ENCODE measurements at places on chromosomes 4 and X.

DNA sequence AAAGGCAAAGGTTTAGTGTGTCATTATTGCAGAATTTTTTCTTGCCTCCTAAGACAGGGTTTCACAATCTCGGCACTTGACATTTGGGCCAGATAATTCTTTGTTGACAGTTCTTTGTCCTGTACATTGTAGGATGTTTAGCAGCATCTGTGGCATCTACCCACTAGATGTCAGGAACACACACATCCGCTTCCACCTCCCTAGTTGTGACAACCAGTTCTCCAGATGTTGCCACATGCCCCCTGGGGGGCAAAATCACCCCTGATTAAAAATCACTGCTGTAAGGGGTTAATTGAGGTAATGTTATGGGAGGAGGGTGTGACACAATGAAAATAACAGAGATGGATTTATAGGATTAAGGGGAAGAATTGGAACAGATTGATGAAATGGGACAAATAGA lies 75.3 kb downstream of the HMGB2 start:
- no peak for DNase-seq

DNA sequence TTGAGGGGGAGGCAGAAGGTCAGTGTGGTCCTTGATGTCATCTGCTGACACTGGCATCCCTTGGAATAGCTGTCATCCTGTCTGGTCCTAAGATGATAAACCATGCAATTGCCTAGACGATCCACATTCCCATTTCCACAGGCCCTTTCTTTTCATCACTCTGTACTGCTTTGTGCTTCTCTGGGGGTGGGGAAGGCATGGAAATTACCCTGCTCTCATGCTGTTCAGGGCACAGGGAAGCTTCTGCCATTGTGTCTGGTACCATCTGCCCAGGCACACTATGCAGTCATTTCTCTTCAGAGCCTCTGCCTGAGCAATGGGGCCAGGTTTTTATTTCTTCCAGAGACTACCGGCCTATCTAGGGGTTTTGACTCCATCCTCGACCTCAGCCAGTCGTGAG lies 49.7 kb upstream of the ELOVL6 start:
- no peak for DNase-seq

GRCh38 chrX:68842781-68843581 lies 14.2 kb downstream of the EFNB1 start:
- peak; percentile 59 for DNase-seq

- DNase-seq = no peak
Measured at GRCh38 chr4:176709417-176709816, 83.3 kb downstream of the VEGFC start.

- no peak for DNase-seq
Measured at GRCh38 chr4:184879271-184879670, 53.5 kb upstream of the ACSL1 start.

DNA sequence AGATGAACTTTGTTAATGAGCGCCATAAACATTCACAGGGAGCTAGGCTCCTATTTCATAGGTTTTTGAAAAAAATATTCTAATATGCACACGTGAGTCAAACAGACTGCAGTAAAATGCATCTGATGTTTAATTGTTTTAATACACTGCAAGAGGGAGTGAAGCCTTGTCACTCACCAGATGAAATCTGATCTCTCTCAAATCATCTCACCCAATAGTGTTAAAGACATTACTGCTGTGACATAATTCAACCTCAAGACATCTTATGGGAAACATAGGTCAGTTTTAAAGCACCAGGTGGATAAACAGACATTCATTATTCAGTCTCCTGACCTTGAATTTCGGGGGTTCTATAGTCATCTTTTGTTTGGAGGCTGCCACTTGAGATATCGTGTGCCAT lies 148.3 kb downstream of the MAML3 start:
- DNase-seq = peak; percentile 76

- no peak for DNase-seq
Measured at GRCh38 chrX:119041175-119041574, 31.6 kb upstream of the CT47C1 start.

DNA sequence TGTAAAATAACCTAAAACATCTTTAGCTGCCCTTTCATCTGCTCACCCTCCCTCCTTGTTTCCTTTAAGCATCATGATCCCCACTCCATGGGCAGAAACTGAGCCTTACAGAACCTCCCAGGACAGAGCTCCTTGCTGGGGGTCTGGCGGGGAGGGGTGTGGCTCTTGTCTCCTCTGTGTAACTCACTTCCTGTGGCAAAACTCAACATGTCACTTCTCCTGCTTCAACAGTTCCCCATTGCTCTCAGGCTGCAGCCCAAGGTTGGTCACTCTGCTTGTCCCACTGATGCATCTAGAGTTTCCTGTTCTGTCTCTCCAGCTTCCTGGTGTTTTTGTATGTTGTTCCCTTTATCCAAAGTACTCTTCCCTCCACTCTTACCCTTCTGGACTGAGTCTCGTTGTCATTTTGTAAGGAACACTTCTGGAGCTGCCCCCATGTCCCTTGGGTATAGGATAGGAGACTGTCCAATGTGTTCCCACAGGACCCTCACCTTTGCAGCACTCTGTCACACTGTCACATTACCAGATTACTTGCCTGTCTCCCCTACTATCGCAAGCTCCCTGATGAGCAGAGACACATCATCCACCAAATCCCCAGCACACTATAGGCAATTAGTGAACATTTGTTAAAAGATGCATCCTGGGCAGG lies 19.6 kb downstream of the TMEM31 start:
- DNase-seq = no peak

GRCh38 chrX:48461830-48462229 lies 8.2 kb downstream of the SLC38A5 start:
- no peak for DNase-seq

- DNase-seq = peak; percentile 60
Measured at GRCh38 chr4:139300431-139301112, 733 bp upstream of the NAA15 start.

GRCh38 chr4:5979981-5980380 lies 38.2 kb downstream of the C4orf50 start:
- peak; percentile 19 for DNase-seq

- DNase-seq = no peak
Measured at GRCh38 chrX:13502590-13502989, 66.8 kb upstream of the EGFL6 start.

DNA sequence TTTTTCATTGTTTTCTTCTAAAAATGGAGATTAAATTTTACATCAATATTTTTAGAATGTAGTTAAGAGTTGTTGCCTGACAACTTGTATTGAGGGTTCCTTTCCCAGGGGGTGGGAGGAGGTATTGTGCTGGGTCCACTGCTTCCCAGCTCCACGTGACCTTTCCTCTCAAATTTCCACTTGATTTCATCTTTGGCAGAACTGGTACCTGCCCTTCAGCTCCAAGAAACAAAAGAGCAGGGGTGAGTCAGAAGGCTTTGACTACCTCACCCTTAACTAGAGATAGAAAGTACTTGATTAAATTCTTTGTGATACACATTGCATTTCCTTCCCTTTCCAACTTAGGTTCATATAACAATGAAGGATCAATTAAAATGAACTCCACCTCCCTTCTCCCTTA lies 19.7 kb downstream of the TRIM2 start:
- peak; percentile 78 for DNase-seq

DNA sequence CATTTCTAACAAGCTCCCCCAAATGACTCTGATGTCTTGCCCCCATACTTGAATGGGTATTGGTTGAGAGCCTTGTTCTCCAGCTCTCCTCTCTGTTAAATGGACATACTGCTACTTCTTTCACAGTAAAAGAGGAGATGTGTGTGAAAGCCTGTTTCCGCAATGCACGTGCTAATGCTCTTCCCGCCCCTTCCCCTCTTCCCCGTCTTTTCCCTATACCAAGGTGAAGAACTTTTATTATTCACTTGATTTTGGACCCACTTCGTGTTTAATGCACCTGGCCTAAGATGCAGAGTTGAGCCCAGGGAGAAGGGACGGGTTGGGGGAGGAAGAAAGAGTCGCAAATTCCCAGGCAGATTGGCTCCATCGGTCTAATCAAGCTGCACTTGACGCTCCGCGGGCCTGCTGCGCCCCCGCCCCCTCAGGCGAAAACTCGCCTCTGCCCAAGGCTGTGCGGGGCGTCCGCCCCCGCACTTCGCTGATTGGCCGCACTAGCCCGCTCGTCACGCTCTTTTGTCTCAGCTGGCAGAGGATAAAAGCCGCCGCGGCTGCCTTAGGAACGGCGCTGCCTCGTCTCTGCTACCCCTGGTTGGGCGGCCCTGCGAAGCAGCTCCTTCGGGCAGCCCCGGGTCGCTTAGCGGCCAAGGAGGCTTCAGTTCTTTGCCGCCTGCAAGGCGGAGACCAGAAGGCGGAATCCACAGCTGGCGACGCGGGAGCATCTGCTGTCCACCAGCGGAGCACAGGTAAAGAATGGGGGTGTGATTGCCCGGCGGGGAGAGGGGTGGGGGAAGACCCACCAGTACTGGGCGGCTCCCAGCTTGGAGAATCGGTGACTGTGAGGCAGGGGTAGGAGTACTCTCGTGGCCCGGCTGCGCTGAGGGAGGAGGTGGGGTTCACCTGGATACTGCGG lies at the start of gene ZCCHC12:
Gene ZCCHC12, plus strand, starts transcription at position 562 of the 910 bp plus-strand sequence. CDS start 1,421 bp downstream, outside the sequence.
- peak; percentile 53 for DNase-seq

DNA sequence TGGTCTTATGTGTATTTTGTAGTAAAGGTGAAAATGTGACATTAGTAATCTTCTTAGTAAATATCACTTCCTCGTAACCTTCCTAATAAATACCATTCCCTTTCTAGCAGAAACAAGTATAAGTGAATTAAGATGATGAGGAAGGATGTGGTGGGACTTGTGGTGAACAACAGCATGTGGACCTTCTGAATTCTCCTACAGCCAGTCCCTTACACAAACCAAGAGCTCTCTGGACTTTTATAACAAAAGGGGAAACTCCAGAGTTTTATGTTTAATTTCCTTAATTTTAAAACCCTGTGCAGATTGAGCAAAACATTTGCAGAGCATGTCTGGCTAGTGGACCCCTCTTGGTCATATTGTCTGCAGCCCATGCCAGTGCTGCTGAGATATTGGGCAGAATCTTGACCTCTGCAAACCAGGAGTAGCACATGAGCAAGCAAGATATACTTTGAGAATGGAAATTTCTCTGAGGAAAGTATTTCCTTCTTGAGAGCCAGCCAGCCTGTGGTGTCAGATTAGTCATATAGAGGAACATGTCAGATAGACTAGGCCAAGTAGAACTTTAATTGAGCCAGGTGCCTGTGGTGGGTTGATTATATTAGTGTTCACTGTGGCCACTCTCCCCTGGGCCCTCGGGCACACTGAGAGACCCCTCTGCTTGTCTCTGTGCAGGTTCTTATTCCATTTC lies 328.2 kb downstream of the DKK2 start:
- no peak for DNase-seq

GRCh38 chrX:78946178-78946931 lies 1.2 kb downstream of the P2RY10 start:
- no peak for DNase-seq

GRCh38 chr4:53937918-53938317 lies 126.5 kb downstream of the CHIC2 start:
- DNase-seq = no peak

DNA sequence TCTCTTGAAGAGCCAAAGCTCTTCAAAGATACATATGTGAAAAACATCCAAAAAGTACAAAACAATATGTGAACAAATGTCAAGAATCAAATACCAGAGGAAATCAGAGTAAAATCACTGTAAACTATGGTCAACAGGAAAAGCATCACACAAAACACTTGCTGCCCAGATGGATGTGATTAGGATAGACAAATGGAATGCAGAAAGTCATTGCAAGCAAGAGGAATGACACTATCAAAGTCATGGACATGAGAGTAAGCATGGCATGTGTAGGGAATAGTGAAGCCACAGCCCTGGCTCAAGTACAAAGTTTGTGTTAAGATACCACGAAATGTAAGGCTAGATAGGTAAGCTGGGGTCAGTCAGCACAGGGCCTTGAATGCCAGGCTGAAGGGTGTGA lies 37.7 kb downstream of the CLDN2 start:
- no peak for DNase-seq

DNA sequence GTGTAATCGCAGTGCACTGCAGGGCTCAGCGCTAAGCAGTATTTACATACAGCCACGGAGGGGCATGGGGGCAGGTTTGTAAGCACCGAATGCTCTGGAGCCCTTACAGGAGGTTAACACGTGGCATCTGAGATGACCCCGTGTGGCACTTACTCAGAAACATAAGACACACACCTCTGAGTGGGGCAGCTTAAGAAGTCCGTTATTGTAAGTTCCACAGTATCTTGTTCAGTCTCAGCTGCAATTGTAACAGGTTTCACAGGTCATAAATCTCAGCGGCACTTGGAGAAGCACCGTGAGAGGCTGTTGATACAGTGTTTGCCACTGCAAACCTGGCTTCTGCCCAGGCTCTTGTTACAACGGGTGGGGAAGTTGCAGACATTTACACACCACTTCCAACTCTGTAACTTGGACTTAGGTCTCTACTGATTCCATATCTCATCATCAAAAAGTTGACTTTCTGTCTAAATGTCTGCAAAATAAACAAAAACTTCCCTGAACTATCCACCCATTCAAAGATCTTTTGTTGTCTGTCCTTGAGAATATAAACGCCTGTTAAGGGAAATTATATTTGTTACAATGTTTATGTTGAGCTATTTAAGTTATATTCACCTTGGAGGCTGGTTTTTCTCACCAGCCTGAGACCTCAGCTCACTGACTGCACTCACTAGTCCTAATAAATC lies 10.3 kb downstream of the CPLX1 start:
- DNase-seq = peak; percentile 57

- no peak for DNase-seq
Measured at GRCh38 chr4:11218692-11219091, 210.0 kb downstream of the HS3ST1 start.

- no peak for DNase-seq
Measured at GRCh38 chr4:39998659-39999345, 21.1 kb upstream of the PDS5A start.

GRCh38 chr4:40325406-40326019 lies 9.6 kb upstream of the CHRNA9 start:
- DNase-seq = peak; percentile 9

DNA sequence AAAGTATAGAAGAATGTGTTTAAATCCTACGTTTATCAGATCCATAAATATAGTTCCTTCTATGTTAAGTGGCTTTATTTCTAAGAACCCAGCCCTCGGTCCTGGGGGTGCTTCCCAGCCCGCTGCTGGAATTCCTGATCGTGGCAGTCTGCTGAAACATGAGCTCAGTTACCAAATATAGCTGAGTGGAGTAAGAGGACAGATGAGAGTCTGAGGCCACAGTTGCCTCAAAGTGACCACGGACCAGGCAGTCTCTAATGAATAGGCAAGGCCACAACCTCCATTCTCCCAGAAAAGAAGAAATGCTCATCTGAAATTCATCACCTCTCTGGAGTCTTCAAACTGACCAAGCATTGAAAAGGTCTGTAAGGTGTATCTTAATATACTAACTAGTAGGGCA lies at the start of gene PALLD:
Gene PALLD, plus strand, starts transcription at position 219 of the 400 bp plus-strand sequence.
- no peak for DNase-seq

- DNase-seq = no peak
Measured at GRCh38 chr4:172035562-172035961, 222.4 kb downstream of the GALNTL6 start.

GRCh38 chrX:109270580-109271484 lies 211.1 kb downstream of the GUCY2F start:
- DNase-seq = peak; percentile 80

Measured in DMS79 treated with DMSO at 0.1 percent for 48 hours (cell line).